CD8-positive, alpha-beta memory T cell (primary cell): ENCODE measurements at places on chromosomes 13 and 19. TPM values are rescaled to one million over a fixed set of nuclear protein-coding genes. Genes with fewer than 3 reads are reported as not detected.

GRCh38 chr19:49374665-49375434 is 11.2 kb downstream of the DKKL1 start:
- DNase-seq, result no peak

The MAST1 gene
- 0.38 TPM for total RNA-seq

GRCh38 chr19:34201133-34201532 is 28.8 kb downstream of the LSM14A start:
- no peak for DNase-seq

DNA sequence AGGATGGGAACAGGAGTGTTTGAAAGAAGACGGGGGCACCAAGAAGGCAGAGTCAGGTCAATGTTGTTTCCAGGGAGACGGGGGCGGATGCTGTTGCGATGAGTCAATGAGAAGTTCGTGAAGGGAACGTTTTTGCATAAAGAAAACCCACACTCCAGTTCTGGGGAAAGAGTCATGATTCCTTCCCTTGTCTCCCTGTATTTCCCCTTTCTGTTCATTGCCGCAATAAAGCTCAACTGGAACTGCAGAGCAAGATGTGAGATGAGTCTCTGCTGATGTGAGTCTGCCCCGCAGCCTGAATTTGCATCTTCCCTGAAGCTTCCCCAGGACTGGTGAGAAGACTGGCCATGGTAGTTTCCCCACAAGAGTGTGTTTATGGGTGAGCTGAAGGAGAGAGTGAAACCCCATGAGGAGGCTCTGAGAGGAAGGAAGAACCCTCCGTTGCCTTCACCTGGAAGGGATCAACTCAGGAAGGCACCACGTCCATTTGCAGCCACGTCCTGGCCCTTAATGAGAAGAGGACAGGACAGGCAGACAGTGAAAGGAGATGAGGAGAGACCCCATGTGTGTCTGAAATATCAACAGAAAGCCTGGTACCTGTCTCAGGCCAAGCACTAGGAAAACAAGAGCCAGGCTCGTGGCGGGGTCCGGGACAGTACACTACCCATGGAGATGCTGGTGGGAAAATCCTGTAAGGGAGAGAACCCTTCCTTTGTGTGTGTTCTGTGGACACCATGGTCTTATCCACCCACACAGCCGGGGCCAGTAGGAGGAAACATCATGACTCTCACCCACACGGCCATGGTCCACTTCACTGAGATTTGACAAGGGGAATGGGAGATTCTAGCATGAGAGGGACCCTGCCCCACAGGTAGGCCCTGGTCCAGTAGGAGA is 13.7 kb downstream of the LILRA1 start:
- DNase-seq, result no peak

The KLC3 gene
- total RNA-seq, result not detected

- no peak for DNase-seq
Measured at GRCh38 chr13:35500144-35500543, 23.7 kb upstream of the MAB21L1 start.

DNA sequence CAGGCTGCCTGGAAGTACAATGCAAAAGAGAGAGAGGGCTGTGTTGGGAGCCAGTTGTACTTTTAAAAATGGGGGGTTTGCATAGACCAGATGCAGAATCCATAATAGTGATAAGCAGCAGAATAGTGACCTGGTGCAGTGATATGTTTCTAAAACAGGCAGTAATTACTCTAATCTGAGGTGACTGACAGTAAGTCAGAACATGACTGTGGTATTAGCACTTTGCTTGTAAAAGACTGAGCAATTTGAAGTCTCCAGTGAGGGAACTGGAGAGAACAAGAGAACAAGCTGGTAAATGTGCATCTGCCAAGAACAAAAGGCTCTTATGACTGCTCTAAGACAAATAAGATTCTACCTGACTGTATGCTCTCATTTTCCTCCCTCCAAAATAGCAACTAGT is 383.4 kb downstream of the ITGBL1 start:
- DNase-seq, result no peak

The ZNF729 gene
- total RNA-seq, result not detected

- DNase-seq, result no peak
Measured at GRCh38 chr13:90055121-90055520, 1292.4 kb upstream of the MIR17HG start.

- DNase-seq, result no peak
Measured at GRCh38 chr19:28288572-28289264, 924.2 kb downstream of the UQCRFS1 start.

DNA sequence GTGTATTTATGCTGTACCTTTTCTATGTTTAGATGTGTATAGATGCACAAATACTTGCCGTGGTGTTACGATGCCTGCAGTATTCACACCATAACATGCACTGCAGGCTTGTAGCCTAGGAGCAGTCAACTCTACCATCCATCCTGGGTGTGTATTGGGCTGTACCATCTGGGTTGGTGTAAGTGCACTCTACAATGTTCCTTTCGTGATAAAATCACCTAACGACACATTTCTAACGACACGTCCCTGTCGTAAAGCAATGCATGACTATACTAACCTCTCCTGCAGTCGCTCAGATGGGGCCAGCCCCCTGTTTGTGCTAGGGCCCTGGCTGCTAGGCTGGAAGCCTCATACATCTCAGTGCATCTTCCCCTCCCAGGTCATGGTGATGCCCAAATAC is 18.4 kb downstream of the CD177 start:
- no peak for DNase-seq

The ADGRL1 gene
- 5.8 TPM for total RNA-seq
